WTC11 (cell line): ENCODE measurements at places on chromosomes 5 and 9. TPM values are rescaled to one million over a fixed set of nuclear protein-coding genes. Genes with fewer than 3 reads are reported as not detected.

DNA sequence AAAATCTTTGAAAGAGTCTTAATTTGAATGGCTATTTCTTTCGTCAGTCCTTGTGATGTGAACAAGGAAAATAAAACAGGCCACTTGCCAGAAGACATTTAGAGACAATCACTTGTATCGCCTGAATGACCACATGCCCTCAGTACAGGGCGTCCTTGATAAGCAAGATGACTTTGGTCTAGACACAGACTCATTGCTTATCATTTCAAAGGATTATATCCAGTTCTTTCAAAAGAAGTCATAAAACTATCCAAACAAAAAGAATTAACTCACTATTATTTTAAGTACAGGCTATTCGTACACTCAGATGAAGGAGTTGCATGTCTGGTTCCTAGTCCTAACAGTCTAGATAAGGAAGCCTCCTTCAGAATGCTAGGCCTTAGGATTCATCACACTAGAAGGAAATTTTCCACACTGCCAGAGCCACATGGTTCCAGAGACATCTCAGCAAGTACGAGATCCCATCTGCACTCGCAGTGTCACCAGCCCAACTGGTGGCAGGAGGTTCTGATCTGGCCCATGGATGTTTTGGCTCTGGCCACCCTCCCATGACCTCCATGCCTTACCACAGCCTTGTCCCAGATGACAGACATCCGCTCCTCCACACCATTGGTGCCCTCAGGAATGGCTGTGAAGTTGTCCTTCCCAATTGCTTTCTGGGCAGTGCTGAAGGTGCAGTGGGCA is 109.6 kb downstream of the DPYSL3 start:
- no peak overlapping the region for H3K27ac ChIP-seq
- no peaks in the 10 kb centered on the region for H3K4me1 ChIP-seq
- H3K27me3 ChIP-seq = no peaks in the 10 kb centered on the region

LCN9 gene
- 1.4 to 2.6 TPM (median 1.7 TPM) in 3 replicates for total RNA-seq

- no peak overlapping the region for H3K4me3 ChIP-seq
- no peak overlapping the region for H3K27ac ChIP-seq
- H3K4me1 ChIP-seq = 0 out of 2 replicates have a peak, but pooled peaks cover 3% of the 10 kb centered on the region
- H3K36me3 ChIP-seq = no peaks in the 10 kb centered on the region
These were observed 75.7 kb downstream of the OLFM1 start for GRCh38 chr9:135163023-135163780.

- H3K4me3 ChIP-seq = no peak overlapping the region
- 0 out of 2 replicates have a peak, but pooled peaks cover 3% of the 10 kb centered on the region for H3K36me3 ChIP-seq
- no peaks in the 10 kb centered on the region; the same call in 1 of the 2 replicates for H3K27me3 ChIP-seq
- H3K27ac ChIP-seq = no peak overlapping the region
These were observed 18.5 kb downstream of the PDZD2 start for GRCh38 chr5:31657315-31657979.

TMEM141 gene
- total RNA-seq = 72.0 to 86.7 TPM (median 86.1 TPM) in 3 replicates

DNA sequence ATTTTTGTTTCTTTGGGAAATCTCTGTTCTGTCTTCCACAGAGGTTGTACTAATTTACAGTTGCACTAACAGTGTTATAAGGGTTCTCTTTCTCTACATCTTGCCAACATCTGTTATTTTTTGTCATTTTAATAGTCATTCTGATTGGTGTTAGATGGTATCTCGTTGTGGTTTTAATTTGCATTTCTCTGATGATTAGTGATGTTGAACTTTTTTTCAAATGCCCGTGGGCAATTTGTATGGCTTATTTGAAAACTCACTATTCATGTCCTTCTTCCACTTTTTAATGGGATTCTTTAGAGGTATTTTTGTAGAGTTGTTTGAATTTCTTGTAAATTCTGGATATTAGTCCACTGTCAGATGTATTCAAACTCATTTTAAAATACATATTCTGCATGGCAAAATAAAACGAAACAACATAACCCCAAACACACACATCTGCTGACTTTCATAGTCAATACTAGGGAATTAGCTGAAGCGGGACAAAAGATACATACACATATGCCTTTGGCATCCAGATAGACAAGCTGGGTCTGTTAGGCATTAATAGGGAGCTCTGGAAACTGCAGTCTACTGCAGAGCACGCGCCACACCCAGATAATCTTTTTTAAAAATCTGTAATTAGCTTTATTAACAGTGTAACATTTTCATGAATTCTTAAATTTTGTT is 5.8 kb upstream of the SPATA31C2 start:
- H3K27me3 ChIP-seq = peaks cover 12% of the 10 kb centered on the region
- H3K27ac ChIP-seq = no peak overlapping the region
- H3K4me1 ChIP-seq = no peaks in the 10 kb centered on the region
- no peaks in the 10 kb centered on the region for H3K36me3 ChIP-seq

DNA sequence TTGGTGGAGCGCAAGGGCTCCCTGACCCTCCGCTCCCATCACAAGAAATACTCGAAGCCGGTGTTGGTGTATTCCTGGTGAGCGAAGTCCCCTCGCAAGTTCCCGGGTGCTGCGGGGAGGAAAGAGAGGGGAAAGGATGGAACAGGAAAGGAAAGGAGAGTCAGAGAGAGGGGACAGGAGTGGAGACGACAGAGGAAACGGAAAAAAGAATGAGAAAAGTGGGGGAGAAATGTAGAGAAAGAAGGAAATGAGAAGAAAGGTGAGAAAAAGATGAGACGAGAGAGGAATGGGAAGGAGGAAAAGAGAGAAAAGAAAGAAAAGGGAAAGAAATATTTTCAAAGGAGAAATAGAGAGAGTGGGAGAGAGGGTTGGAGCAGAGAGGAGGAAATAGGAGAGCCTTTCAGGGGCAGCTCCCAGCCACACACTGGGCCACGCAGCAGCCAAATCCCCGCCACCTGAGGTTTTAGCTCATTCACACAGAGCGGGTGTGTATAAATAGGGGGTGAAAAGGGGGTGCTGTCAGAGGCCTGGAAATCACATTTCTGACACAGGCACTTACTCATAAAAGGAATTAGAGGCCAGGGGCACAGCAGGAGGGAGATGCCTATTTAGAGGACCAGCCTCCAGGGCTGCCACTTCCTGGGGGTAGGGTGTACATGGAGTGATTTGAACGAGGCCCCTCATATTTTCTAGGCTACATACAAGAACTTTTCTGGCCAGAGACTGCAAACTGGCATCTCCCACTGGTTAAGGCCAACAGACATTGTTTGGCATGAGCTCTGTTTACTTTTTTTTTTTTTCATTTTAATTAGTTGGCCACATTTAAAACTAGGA is 555 bp downstream of the CFAP95 start:
- peaks cover 2% of the 10 kb centered on the region; the same call in 1 of the 2 replicates for H3K27me3 ChIP-seq
- 0 out of 2 replicates have a peak overlapping the region, but pooled peaks have one; percentile 11 for H3K27ac ChIP-seq
- H3K4me3 ChIP-seq = peak overlapping the region; percentile 85
- no peak for DNase-seq
